ENCODE measurements at places on chromosomes 2 and 18. TPM values are rescaled to one million over a fixed set of nuclear protein-coding genes. Genes with fewer than 3 reads are reported as not detected.

The CFAP221 gene
- not detected for total RNA-seq

DNA sequence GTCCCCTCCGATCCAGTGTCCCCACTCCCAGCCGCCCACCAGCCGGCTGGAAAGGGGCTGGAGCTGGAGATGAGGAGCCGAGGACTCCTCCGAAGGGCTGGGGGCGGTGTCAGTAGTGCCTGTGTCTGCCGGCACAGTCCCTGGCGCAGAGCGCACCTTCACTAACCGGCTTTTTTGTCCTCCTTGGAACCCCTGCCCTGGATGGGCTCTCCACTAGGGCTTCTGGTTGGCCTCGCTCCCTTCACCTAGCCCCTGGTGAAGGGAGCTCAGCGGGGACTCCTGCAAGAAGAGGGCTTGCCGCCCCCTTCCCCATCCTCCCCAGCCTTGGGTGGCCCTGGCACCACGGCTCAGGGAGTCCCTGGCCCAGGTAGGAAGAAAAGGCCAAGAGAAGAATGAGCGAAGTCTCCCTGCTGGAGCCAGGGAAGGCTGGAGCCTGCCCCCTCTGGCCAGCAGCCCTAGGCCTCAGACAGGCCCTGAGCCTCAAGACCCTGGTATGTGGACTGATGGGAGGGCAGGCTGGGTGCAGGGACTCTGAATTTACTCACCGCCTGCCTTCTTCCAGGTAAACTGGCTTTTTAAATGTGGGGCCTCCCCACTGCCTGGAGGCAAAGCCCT is 570 bp upstream of the ECEL1 start:
- DNase-seq: no peak

The TSPYL6 gene
- total RNA-seq: not detected

- no peak for DNase-seq
Measured at GRCh38 chr2:160051371-160051800, 11.0 kb downstream of the PLA2R1 start.

GRCh38 chr18:34595690-34596089 is 114.4 kb upstream of the DTNA start:
- no peak for DNase-seq

The DCDC2C gene
- not detected for total RNA-seq

- no peak for DNase-seq
Measured at GRCh38 chr2:70458661-70459060, 95.0 kb downstream of the TGFA start.

- DNase-seq: no peak
Measured at GRCh38 chr18:21741312-21741561, 645 bp downstream of the MIB1 start.

- peak; percentile 90 for DNase-seq
Measured at GRCh38 chr2:196315388-196316049, 144.1 kb upstream of the STK17B start.

DNA sequence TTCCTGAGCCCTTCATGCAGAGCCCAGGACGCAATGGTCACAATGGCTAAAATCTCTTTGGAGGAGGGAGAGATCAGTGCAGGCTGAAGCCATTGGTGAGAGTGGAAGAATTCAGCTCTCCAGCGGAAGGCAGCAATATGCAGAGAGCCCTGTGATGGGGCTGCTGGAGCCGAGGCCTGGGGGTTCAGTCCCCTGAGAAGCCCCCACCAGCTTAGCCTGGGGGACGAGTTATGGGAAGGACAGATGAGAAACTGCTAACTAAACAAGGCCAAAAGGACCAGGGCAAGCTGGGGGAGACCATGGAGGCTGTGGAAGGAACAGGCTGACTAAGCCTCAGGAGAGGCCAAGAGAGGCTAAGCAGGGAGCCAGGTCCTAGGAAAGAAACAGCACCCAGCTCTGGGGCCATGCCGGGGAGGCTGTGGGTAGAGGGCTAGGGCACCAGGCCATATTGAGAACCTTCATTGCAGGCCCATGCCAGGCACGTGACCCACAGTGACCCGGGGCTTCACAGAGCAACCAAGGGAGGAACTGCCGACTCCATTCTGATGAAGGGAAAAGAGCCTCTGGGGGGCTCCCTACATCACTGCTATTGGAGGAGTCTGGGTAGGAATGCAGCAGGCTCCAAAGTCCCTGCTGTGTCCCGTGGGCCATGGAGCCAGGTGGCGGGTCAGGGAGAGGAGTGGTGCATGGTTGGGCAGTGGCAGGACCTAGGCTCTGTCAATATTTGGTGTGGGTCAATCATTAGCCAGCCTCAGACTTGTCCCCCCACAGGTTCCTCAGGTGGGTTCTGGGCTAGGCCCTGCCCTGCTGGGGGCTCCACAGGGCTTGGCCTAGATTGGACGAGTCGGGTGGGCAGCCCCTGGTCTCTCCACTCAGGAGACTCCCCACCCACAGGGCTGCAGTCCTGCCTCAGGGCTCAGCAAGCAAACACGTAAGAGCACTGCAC is 19.8 kb downstream of the PROC start:
- DNase-seq: no peak

GRCh38 chr18:78861116-78861515 is 118.5 kb upstream of the SALL3 start:
- DNase-seq: no peak

DNA sequence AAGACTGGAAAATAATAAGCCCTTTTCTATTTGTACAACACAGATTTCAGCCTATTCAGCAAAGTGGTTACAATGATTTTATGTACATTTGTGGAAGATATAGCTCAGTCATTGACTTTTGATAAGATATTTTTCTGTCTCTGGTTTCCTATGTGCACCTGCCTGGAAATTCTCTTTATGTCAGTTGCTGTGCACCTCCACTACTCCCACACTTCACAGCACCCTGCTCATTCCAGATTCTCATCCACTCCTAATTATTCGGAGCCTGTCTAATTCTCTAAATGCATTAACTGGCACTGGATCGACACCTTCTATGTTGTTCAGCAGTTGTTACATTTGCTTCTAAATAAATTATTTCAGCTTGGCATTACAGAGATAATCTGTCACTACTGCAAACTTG is 275.1 kb upstream of the RND3 start:
- no peak for DNase-seq

The DYSF gene
- total RNA-seq: 10.6 TPM

The TNS1 gene
- total RNA-seq: 6.0 TPM

GRCh38 chr18:59927246-59927825 is 27.5 kb downstream of the PMAIP1 start:
- DNase-seq: no peak

DNA sequence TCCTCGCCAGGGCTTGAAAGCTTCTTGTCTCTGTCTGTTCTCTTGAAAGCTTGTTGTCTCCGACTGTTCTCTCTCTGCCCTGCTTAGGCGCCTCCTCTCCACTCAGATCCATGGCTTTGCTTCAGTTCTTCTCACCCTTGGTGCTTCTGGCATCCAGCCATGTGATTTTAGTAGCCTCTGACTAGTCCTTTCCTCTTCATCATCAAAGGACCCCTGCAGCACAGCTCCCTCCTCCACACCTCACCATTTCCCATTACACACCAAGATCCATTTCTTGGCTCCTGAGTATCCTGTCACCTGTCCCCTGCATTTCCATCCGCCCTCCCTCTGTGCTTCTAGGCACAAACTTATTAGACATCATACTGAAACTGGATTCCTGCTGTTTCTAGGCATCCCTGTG is 59.4 kb downstream of the ZNF236 start:
- no peak for DNase-seq

The MTIF2 gene
- total RNA-seq: 44.6 TPM

The OXER1 gene
- total RNA-seq: not detected

DNA sequence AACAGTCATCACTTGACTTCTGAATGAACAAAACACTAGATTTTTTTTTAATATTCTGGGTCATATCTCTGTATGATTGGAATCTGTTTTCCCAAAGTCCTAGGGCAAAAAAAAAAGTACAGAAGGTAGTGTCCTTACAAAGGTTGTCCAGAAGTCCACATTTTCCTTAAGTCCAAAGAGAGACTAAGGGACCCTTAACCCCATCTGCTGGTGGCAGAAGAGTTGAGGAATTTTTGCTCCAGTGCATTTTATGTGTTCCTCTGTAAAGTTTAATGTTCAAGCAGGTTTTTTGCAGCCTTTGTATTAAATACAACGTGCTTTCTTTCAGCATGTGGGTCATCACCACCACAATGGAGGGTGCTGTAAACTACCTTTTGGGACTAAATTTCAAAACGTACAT is 215.9 kb downstream of the SP3 start:
- no peak for DNase-seq

DNA sequence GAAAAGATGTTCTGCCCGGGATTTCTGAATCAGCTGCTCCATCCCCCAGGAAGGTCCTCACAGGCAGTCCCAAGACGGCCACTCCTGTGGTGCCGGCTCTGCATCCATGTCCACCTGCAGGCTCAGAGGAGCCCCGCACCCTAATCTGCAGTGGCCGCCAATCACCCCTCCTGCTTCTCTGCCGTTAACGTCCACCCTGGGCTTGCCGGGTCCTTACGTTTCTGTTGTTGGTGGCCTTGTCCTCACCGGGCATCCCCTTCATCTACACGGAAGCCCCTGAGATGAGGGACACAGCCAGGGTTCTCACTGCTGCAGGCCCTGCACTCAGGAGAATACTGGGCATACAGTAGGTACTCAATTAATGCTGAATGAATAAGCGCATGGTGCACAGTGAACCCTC is 131.5 kb upstream of the SNTG2 start:
- DNase-seq: no peak

GRCh38 chr2:86224645-86225355 is 25.5 kb downstream of the MRPL35 start:
- DNase-seq: no peak

- no peak for DNase-seq
Measured at GRCh38 chr2:225556461-225556860, 157.0 kb downstream of the NYAP2 start.

- DNase-seq: no peak
Measured at GRCh38 chr2:170218456-170218855, 40.5 kb downstream of the MYO3B start.

GRCh38 chr2:96485350-96485749 is 19.8 kb downstream of the NEURL3 start:
- DNase-seq: no peak

GRCh38 chr2:207054521-207054920 is 111.2 kb downstream of the KLF7 start:
- no peak for DNase-seq

DNA sequence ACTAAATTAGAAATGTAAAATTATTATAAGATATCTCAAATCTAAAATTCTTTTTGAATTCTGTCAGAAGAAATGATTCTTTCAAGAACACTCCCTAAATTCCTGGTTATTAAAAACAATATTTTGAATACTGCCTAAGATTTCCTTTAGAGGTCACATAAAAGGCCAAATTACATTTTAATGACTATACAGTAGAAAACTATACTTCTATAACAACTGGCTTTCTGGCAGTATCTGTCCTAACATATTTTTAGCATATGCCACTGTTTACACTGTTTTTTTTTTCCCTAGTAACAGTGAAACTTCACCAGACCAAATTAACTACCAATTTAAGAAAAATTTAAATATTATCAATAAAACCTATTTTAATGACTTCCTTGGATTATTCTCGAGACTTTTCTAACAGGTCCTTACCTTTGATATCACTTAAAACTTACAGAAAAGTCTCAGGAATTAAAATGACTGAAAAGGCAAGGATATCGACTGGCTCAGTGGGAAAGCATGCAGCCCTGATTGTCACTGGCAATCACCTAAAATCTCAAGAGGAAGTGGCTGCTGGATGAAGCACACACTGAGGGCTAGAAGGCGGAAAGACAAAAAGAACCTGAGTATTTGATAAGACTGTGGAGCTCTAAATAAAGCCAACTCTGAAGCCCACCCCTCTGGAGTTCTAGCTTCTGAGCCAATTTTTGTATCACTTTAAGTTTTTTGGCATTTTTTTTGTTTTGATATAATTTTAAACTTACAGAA is 59.6 kb downstream of the SPIRE1 start:
- DNase-seq: peak; percentile 15

Measured in PC-9 (cell line).